ENCODE measurements at places on chromosomes 4 and X. TPM values are rescaled to one million over a fixed set of nuclear protein-coding genes. Genes with fewer than 3 reads are reported as not detected.

Gene GPR34
- total RNA-seq, result not detected

Gene SLC30A9
- total RNA-seq, result 34.1 TPM

Gene CENPVL2
- total RNA-seq, result not detected

- H3K4me3 ChIP-seq, result peak overlapping the region; percentile 15
- DNase-seq, result peak; percentile 22
- H3K4me1 ChIP-seq, result peaks cover 29% of the 10 kb centered on the region
- peak overlapping the region; percentile 78 for H3K27ac ChIP-seq
- H3K36me3 ChIP-seq, result peaks cover 32% of the 10 kb centered on the region
These were observed 54.6 kb downstream of the ARAP2 start for GRCh38 chr4:36189511-36190226.

GRCh38 chr4:161133586-161134276 is 1030.1 kb downstream of the FSTL5 start:
- H3K27ac ChIP-seq, result no peak overlapping the region
- no peaks in the 10 kb centered on the region for H3K36me3 ChIP-seq
- no peaks in the 10 kb centered on the region for H3K4me1 ChIP-seq
- no peak overlapping the region for H3K4me3 ChIP-seq

Measured in activated CD4-positive, alpha-beta T cell treated with anti-CD3 and anti-CD28 coated beads, Interleukin-2, amount 10 ng/mL, durations not matched to agents 7 days and 5 days (primary cell).